ENCODE measurements at places on chromosomes 3 and 15.

DNA sequence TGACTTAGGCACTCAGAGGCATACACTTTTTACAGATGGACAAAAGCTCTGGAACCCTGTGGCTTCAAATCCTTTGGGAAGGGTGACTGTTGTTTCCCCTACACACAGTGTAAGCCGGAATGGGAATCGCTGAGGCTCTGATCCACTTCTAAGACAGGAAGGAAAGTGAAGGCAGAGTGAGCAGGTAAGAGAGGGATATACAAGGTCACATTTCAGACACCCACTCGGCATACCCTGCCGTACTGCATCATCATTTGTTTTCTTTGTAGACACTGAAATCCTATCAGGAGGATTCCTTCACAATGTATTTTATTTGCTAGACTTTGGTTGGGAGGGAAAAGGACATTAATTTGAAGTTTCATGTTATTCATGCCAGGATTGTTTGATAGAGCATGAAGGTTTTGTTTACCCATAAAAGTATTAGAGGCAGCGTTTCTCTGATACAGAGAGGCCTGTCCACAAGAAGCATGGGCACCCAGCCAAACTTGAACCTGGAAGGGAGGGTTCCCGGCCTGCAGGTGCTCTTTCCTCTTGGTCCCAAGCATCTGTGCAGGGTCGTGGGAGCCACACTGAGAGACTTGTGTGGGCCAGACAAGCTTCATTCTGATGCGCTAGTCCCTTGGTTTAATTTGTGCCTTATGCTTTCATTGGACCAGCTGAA lies 21.9 kb upstream of the POLR2M start:
- DNase-seq: no peak

DNA sequence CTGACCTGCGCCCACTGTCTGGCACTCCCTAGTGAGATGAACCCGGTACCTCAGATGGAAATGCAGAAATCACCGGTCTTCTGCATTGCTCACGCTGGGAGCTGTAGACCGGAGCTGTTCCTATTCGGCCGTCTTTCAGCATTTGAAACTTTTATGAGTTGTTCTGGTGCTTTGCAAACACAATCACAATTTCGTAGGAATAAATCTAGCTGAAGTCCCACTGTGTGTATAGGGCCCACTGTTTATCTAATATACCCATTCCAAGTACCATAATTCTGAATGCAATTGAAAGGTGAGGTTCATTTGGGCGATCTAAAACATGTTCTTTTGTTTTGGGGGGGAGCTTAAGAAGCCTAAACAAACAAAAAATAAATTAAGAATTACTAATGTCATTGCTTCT lies 572.1 kb downstream of the FGF12 start:
- no peak for DNase-seq

GRCh38 chr3:4774531-4774930 lies 204.7 kb upstream of the BHLHE40 start:
- no peak for DNase-seq

- DNase-seq: peak; percentile 63
These were observed 36.9 kb upstream of the TRIM59 start for GRCh38 chr3:160486459-160486869.

All from AML-193 (cell line).